Kidney tubule cell (primary cell): ENCODE measurements at places on chromosomes 2 and 18.

DNA sequence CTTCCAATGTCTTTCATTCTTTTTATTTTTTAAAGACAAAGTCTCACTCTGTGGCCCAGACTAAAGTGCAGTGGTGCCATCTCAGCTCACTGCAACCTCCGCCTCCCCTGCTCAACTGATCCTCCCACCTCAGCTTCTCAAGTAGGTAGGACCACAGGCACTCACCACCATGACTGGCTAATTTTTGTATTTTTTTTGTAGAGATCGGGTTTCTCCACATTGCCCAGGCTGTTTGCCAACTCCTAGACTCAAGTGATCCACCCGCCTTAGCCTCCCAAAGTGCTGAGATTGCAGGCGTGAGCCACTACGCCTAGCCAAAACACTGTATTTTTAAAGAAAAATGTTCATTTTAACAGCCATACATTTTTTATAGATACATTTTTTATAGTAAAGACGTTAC, 12.7 kb downstream of the GCKR start:
- no peak for DNase-seq

DNA sequence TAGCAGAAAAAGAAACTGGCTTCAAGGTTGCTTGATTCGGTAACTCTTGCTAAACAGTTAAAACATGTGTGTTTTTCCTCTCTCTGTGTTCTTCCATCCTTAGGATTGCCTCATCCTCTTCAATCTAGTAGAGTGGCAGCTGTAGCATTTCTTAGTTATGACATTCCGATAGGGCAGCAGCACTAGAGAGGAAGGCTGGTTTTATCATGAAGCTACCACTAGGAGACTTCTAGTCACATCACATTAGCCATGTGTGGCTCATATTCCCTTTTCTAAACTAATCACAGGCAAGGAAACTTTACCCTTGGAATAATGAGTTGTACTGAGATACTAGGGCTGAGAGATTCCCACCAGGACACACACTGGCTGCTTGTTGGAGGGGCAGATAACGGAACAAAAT, 187.6 kb downstream of the DOK6 start:
- DNase-seq = no peak

DNA sequence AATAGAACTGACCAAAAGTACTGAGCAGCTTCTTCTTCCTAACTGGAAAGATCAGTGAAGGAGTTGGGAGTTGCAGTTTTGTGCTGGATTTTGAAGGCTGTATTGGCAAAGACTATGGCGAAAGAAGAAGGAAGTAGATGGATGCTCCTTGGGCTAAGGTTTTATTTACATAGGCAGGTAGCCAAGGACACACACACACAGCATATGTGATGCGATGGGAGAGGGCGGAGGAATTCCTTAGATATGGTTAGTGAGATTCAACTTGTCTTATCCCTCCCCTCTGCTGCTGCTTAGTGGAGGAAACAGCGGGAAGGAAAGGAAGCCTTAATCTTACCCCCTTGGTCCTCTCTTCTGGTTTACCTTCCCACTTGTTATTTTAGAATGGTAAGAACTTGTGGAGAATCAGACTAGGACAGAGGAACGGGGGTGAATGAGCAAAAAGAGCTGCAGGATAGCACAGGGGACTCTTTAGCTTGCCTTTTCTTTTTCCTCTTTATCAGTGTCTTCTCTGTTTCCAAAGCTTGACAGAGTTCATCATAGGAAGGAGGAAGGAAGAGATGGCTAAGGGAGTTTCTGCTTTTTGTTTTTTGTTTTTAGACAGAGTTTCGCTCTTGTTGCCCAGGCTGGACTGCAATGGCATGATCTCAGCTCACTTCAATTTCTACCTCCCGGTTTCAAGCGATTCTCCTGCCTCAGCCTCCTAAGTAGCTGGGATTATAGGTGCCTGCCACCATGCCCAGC, 87.9 kb downstream of the OSBPL6 start:
- DNase-seq = peak; percentile 48

- DNase-seq = no peak
Measured at GRCh38 chr18:53850902-53851301, 373.6 kb downstream of the MBD2 start.

DNA sequence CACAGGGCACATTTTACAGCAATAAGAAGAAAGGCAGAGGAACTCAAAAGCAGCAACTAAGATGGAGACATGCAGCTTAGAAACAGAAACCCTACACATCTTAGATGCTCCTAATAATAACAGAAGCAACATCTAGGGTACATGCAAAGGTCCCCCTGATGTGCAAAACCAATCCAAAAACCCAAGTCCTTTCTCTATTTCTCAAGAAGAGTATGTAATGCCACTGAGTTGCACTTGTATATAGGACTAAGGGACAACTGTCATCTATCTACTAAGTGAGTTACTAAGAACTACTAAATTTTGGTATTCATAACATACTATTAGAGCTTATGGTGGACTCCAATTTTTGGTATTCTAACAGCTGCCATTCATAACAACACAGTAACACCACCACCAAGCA, 28.4 kb downstream of the HNRNPLL start:
- no peak for DNase-seq

DNA sequence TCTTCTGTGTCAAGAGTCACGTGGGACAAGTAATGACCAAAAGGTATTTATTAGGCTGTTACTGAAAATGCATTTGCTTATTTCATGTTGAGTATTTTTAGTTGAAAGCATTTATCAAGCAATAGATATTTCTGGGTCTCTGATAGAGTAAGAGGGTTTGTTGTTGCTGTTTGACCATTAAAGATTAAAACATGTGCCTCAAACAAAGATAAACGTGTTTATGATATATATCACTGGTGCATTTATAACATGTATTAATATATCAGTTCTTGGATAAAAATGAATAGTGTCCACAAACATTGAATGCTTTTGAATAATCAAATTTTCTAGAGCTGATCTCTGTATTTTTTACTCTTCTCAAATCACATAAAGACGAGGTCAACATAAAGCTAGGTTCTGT, 467.7 kb downstream of the THSD7B start:
- no peak for DNase-seq

- DNase-seq = peak; percentile 55
Measured at GRCh38 chr2:171390941-171391516, 42.8 kb downstream of the METTL8 start.

DNA sequence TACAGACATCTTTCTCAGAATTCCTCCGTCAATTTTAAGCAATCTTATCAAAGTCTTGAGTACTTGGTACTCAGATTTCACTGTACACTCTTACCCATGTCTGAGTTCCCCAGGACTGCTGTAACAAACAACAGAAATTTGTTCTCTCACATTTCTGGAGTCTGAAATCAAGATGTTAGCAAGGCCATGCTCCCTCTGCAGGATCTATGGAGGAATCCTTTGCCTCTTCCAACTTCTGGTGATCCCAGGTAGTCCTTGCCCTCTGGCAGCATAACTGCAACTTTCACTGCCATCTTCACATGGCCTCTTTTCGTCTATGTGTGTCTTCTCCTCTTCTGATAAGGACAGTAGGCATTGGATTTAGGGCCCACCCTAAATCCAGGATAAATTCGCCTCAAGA, 17.1 kb upstream of the CACNB4 start:
- DNase-seq = no peak

DNA sequence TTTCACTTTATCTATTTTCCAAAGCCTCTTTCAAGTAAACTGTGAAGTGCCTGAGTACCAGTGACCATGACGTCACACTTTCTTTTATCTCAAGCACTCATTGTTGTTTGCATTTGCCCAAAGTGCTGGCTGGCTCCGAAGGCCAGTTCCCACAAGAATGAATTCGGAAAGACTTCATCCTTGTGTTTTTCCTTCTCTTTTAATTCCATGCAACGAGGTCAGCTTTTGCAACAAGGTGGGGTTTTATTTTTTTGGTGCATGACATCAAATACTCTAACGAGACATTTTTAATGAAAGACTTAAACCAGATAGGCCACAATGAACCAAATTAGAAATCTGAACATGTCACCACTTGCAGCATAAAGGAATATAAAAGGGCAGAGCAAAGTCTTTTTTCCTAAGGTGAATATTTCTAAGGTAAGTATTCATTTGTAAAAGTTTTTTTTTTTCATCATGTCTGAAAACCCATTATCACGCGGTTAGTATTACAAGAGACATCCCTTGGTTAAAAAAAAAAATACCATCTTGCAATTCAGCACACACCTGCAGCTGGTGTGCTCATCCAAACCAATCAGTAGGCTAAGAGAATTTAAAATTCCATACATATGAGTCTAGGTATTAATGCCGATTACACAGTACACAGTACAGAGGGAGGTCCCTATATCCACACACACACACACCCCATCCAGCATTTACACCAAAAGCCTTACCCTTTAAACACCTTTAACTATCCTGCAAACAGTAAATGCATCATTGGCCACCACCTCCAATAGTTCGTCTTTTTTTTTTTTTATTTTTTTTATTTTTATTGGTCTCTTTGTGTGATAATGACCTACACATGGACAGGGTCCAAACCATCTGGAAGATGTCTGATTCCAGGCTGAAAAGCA, 2.3 kb downstream of the ARL4C start:
- peak; percentile 53 for DNase-seq

DNA sequence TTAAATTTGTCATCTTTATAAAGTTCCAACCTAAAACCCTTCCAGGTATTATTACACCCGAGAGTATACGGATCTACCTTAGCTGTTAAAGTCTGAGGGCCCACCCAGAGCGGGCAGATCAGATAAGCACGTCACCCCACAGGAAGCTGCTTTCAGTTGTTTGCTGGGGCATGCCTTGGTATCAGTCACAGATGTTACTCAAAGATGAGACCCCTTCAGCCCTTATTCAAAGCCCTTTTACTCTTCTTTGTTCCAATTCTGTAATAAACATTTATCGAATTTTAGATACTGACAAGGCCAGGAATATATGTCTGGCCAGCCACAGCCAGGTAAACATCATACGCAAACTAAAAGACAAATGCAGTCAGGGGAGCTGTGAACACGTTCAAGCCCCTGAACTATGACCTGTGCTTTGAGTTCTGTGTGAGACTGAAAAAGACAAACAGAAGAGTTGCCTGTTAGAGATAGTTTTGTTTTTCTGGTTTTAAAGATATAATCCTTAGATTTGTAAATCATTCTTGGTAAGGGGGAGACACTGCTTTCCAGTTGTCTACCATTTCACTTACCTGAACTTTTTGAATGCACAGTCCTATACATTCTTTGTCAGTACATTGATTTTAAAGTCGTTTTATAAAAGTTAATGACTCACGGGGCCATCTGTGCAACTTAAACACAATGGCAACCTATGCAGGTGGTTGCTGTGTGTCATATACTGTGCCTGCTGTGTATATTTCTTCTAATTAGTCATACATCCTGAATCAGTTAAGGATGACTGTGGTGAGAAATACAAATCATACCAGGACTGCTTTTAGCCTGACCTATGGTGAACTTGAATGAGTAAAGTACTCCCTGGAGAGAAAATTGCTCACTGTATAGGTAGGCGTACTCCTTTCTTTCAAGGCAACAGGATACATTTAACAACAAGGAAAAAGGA, 100.5 kb upstream of the ITPRID2 start:
- DNase-seq = peak; percentile 98

GRCh38 chr2:172834881-172835280, 99.2 kb downstream of the RAPGEF4 start:
- DNase-seq = peak; percentile 69

DNA sequence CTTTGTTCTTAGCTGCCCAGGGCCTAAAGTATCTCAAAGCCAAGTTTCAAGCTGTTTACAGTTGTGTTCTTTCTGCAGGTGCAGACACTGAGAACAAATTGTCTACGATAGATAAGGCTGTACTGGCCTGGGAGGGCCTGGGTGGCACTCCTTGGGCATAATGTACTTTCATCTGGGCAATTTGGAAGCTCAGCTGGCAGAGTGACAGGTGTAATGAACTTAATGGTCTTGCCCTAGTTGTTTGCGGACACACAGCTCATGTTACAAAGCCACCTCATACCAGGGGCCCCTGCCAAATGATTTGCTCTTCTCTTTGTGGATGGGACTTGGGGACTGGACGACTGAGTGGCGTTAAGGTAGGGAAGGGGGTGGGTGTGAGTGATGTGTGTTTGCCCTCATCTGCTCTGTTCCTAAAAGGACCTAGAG, 4.3 kb downstream of the LDLRAD4 start:
- no peak for DNase-seq

DNA sequence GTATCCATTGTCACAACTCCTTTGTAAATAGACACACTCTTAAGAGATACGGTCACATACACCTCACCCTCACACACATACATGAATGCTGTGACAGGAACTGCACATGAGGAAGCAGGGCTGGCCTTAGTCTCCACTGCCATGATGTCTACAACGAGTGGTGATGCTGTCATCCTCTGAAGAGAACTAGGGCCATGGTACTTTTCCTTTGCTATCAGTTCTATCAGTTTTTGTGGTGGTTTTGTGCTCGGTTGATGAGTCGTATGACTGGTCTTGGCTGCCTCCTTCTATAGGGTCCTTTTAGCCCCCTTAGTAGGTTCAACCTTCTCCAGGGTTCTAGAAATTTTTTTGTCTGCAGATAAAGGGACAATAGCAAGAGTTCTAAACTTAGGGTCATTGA, 66.0 kb downstream of the MYO3B start:
- no peak for DNase-seq

GRCh38 chr2:41697389-41697788, 350.4 kb upstream of the PKDCC start:
- no peak for DNase-seq

GRCh38 chr2:67313536-67313935, 83.6 kb upstream of the ETAA1 start:
- DNase-seq = no peak

DNA sequence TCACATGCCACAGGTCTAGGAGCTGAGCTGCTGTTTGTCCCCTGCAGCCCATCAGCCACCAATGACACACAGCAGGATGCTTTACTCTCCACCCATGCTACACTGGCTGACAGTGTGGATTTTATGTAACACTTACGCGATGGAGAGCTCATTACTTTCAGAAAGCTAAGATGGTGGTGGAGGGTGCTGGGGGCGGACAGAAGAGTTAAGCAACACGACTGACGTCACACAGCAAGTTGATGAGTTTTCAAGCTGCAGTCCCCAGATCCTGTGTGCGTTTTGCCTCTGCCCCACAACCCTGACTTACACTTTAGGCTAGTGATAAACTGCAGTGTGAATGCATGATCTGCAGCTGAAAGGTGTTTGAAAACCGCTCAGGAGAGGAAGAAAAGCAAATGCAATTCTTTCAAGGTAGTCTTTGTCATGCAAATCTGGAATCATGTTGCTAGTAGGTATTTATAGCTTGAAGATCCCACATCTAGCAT, 42.4 kb downstream of the MRPS5 start:
- DNase-seq = no peak

GRCh38 chr2:1010415-1010930, 59.8 kb downstream of the SNTG2 start:
- peak; percentile 65 for DNase-seq

- DNase-seq = no peak
Measured at GRCh38 chr2:240211598-240212424, 71.4 kb upstream of the OTOS start.

- no peak for DNase-seq
Measured at GRCh38 chr2:102674836-102675235, 55.5 kb downstream of the SLC9A2 start.

GRCh38 chr2:97693476-97693875, 19.9 kb upstream of the ZAP70 start:
- peak; percentile 51 for DNase-seq

- no peak for DNase-seq
Measured at GRCh38 chr2:27185331-27186026, 26.4 kb upstream of the ATRAID start.

GRCh38 chr2:108823286-108823685, 36.7 kb downstream of the CCDC138 start:
- no peak for DNase-seq
